ENCODE measurements at places on chromosomes 1 and 21.

DNA sequence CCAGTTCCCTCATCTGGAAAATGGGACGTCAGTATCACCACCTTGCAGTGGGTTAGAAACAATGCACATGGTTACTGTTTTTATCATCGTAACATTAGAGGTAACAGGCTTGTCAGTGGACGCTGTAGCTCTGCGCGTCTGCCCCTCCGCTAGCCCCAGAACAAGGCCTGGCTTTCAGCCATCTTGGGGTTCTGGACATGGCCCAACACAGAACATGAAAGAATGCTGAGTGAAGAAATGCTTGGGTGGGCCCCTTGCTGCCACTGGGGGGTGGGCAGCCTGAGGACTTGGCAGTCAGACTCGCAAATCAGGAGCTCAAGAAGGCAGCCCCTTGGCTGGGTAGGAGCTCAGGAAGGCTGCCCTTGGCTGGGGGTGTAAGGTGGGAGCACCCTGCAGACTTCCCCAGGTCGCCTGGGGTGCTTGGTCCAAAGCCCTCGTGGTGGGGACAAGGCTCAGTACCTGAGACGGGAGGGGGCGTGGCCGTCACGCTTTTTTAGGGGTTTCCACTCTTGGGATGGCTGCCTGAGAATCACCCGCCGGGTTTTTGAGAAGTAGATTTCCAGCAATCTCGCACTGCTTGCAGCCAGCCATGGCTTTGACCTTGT lies 51.7 kb downstream of the SLC37A1 start:
- DNase-seq = no peak

- no peak for DNase-seq
Observed at GRCh38 chr1:234243521-234244260, 129.6 kb upstream of the COA6 start.

DNA sequence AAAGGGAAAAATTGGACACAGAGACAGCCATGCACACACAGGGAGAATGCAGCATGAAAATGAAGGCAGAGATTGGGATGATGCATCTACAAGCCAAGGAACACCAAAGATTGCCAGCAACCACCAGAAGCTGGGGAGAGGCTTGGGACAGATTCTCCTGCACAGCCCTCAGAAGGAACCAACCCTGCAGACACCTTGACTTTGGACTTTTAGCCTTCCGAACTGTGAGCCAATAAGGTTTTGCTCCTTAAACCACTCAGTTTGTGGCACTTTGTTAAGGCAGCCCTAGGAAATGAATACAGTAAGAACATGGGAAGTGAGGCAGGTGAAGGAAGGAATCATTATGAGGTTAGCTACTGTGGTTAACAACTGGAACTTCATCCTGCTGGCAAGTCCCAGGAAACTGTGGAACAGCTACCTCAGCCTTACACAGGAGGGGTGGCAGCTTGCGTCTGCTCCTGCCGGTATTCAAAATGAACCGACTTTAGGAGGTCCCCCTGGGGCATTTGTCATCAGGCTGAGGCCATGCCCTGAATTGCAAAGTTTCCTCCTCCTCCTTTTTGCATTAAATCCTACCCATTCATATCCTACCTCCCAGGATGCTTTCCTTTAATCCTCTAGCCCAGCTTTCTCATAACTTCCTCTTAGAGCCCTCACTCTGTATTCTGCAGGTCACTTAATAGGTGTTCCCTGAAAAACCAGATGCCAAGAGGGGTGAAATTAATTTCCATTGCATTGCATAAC lies 15.4 kb downstream of the CD247 start:
- DNase-seq = no peak

- no peak for DNase-seq
Observed at GRCh38 chr1:13945856-13946255, 245.9 kb downstream of the PRDM2 start.

DNA sequence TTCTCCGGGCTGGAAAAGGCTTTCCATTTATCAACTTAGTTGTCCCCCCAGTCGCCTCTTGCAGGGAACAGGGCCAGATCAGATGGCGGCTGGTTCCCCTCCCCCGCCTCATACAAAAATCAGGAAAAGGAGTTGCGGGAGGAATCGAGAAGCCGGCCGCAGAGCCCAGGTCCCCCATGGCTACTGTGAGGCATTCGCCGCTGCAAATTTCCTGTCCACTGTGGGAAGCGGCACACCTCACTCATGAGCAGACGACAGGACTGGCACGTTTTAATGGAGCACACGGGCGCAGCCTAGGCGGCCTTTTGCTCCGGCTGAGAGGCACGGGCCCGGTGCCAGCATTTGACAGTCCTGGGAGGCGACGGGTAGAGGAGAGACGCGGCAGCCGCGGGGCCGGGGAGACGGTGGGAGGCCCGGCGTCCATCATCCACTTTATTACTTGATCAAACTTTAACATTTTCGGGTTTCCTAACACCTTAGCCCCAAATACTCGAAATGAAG lies 1.1 kb downstream of the GNG4 start:
- DNase-seq = peak; percentile 8

DNA sequence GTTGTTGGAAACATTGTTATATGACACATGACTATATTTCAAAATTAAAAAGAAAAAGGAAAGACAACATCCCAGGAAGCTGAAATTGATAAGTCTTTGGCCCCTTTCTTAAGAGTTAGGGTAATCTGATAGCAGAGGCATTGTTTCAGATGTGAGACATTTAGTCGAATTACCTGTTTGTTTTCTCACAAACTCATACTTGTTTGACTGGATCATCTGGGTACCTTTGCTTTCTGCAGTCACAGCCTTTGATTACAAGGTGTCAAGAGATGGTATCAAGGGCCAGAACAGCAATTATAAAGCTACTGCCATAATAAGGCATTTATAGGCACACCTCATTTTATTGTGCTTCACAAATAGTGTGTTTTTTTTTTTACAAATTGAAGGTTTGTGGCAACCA lies 136.3 kb downstream of the DUSP10 start:
- DNase-seq = no peak

GRCh38 chr1:220347654-220348175 lies 75.5 kb upstream of the RAB3GAP2 start:
- DNase-seq = no peak

DNA sequence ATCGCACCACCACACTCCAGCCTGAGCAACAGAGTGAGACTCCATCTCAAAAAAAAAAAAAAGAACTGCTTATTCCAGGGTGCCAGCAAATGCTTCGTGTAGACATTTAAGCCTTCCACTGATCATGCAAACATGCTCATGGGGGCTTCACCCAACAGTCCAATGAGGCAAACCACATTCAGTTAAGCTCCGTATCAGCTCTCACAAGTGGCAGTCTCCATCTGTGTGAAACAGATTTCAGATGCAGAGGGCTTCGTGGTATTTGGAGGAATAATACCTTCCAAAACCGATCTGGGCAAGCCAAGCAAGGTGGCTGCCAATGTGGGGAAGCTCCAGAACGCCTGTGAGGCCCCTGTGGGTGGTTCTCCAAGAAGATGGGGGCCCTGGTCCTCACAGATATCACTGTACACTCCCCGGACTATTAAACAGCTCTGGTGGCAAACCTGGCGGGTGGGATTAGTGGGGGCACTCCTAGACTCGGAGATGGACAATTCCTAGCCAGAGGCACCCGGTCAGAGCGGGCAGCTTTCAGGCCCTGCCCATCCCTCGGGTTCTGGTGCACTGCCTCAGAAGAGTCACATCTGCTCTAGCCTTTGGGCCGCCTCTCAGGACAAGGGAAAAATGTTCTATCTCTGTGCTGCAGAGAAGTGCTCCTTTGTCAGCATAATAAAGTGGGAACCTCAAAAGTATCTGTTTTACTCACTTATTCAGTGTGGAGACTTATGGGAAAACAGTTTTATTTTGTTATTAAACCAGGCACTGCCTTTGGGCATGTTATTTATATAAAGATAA lies 10.2 kb downstream of the CREG1 start:
- DNase-seq = no peak

DNA sequence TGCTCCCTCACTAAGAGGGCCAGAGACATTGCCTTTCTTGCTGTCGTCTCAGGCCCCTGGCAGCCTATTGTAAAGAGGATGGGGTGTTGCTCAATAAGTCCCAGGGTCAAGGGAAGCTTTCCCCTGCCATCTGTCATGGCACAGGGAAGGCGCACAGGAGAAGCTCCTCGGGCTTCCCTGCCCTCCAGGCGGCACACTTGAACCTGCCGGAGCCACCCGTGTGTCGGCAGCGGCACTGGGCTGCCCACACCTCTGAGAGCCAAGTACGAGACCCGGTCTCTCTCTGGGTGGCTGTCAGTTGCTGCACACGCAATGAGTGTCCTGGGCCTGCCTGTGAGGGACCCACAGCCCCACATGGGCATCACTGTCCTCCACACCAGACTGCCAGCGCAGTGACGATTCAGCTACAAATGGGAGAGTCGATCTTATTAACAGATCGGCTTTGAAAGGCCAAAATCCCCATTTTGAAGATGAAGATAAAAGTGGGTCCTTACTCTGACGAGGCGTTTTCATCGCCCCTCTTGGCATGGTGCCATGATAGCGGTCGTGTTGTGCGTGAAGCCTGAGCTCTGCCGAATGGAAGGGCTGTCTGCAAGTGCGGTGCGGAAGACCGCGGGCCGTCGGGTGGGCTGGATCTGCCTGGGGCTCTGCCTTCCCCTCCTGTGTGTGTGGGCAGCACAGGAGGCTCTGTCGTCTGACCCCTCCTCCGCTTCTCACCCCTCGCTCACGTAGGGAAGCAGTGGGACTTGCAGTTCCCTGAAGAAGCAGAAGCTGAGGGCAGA lies 29.2 kb upstream of the PDXK start:
- no peak for DNase-seq

GRCh38 chr1:59071289-59071688 lies 225.6 kb upstream of the FGGY start:
- DNase-seq = no peak

- peak; percentile 49 for DNase-seq
Observed at GRCh38 chr1:10835822-10836421, 39.5 kb upstream of the CASZ1 start.

DNA sequence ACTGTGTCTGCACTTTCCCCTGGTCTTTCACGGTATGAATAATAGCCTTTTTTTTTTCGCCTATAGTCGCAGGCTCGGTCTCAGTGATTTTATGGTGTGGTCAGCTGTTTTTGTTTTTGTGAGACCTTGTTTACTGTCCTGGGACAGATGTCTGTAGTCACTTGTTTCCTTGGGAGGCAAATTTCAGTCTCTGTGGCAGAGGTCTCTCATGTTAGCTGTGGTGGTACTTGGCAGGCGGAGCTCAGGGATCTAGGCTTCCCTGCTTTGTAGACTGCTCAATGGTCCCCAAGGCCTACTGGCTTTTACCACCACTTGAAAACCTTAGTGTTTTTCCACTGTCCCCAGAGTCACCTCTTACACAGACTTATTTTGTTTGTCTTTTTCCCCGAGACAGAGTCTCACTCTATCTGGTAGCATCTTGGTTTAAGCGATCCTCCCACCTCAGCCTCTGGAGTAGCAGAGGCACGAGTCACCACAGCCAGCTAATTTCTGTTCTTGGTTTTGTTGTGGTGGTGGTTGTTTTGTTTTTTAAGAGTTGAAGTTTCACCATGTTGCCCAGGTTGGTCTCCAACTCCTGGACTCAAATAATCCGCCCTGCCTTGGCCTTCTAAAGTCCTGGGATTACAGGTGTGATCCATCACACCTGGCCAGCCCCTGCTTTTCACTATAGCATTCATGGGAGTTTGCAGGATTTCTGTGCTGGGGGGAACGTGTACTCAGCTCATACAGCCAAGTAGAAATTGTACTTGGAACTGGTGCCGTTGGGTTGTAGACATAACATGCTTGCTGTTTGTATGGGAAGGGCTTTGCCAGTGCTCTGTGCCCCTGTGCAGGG lies 10.3 kb downstream of the RNU1-2 start:
- peak; percentile 62 for DNase-seq

DNA sequence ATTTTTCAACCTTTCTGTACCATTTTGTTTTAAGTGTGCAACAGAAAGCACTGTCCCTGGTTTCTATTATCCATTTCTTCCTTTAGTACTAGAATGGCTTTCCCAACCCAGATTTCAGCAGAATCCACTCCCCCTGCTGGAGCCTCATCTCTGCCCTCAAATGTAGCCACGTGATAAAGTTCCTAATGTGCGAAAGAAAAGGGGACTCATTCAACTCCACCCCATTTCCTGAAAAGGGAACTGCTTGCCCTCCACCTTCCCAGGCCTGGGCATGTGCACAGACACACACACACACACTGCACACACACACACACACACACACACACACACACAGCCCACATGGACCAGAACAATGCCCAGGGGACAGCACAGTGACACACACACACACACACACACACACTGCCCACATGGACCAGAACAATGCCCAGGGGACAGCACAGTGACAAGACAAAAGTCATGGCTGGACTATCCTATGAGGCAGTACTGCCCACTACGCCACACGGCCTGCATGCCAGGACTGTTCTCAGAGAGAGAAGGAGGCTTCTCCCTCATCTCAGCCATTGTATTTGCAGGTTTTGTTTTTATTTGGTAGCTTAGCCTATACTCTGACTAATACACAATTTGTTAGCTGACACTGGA lies 33.2 kb downstream of the PACC1 start:
- DNase-seq = no peak

DNA sequence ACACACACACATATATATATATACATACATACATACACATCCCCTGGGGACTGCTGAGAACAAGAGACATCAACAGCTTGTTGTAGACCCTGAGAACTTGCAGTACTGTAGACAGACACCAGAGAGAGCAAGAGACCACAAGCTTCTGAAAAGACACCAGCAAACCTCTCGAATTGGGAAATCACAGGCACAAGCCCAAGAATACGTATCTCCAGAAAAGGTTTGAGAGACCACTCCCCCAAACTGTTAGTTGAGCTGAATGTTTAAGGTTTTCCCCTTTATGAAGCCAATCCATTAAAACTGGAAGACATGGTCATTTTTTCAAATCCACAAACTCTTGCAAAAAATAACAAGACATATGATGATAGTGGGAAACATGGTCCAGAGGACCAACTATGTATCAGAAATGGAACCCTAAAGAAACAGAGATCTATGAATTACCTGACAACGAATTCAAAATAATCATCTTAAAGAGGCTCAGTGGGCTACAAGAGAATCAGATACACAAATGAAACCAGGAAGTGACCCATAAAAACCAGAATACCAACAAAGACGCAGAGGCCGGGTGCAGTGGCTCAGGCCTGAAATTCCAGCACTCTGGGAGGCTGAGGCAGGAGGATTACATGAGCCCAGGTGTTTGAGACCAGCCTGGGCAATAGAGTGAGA lies 45.1 kb downstream of the SLC2A1 start:
- peak; percentile 83 for DNase-seq

DNA sequence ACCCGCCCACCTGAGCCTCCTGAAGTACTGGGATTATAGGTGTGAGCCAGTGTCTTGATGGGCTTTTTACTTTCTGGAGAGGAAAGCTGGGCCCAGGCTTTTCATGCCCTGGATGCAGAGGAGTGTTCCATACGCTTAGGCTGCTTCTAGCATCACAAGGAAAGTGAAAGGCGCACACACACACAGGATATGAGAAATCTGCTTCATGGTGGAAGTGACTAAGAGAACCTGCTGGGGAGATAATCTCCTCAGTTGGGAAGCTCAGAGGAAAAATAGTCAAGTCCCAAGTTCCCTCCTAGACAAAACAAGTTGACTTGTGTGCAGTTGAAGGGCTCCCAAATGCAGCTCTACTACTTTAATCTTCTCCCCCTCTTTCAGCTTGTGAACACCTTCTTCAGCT lies 2.2 kb downstream of the NUDC start:
- DNase-seq = peak; percentile 26

GRCh38 chr1:87942165-87942564 lies 613.5 kb downstream of the LMO4 start:
- DNase-seq = peak; percentile 62

GRCh38 chr21:28822486-28823335 lies 170.0 kb downstream of the LTN1 start:
- peak; percentile 54 for DNase-seq

All from fibroblast of skin of back (primary cell).